T follicular helper cell (primary cell): ENCODE measurements at places on chromosomes 3 and 15.

DNA sequence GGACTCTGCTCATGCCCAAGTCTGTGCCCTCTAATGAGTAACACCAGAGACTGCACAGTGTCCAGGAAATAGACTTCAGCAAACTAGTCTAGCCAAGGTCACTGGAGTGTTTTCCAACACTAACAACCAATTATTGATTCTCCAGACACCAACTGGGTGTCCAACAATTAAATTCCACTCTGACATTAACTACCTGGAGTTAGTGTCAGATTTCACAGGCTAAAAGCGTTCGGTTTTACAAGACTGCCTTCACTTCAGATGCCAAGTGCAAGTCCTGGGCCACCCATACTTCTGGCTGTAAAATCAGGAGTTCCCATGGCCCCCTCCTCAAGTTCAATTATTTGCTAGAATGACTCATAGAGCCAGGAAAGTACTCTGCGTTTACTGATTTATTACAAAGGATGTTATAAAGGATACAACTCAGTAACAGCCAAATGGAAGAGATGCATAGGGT lies 20.8 kb upstream of the CFAP161 start:
- DNase-seq = no peak

- DNase-seq = no peak
These were observed 622.2 kb downstream of the ZPLD1 start for GRCh38 chr3:103057003-103057402.

DNA sequence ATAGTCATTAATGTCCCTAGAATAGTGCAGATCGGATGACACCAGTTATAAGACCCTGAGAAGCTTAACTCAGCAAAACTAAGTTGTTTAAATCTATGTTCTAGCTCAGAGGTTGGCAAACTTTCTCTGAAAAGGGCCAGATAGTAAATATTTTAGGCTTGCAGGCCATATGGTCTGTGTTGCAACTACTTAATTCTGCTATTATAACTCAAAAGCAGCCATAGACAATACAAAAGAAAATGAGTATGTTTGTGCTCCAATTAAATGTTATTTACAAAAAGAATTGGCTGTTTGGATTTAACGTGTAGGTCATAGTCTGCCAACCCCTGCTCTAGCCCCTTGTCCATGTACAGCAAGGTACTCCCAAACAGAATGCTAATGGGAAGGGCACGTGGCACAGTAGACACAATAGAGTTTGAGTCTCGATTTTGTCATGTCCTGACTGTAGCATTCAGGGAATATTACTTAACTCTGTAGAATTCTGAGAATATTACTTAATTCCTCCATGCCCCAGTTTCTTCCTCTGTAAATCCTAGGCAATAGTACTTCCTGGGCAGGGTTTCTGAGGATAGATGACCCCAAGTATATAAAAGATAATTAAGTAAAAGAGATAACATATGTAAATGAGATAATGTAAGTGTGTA lies 70.5 kb upstream of the ATP2C1 start:
- no peak for DNase-seq

DNA sequence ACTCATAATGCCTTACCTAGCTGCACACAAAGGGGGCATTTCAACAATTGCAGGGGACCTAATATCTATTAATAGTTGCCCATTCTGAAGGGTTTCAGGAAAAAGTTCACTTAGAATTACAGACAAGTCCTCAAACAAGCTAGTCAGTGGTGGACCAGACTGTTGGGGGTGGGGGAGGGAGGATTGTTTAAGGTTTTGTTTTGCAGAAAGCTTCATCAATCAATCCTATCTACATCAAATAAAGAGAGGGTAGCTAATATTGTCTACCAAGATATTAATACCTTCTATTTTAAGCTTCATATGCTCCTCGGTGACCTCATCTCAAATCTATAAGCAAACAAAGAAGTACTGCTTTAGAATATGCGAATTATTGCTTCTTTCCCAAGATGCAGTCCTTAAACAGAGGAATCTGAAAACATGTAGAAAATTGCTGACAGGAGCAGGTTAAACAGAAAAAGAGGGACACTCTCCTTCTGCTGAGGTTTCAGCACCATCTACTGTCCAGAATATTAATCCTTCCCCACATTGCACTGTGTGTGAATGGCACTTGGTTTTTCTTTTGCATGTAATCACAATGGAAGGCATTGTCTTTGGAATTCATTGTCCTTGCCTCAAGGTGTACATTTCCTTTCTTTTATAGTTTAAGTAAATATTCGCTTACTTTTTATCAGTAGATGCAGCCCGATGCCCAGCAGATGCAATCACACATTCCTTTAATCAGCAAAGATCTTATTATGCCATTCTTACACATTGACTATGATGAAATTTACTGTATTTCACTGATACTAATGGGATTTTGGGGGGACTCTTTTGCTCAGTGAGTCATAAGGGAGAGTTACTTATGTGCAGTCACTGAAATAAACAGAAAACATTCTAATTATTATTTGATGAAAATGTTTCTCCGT lies 94.7 kb downstream of the IL5RA start:
- no peak for DNase-seq

- DNase-seq = no peak
These were observed 1.7 kb downstream of the TM4SF4 start for GRCh38 chr3:149476225-149476624.

- DNase-seq = no peak
These were observed 9.2 kb downstream of the EIF3J start for GRCh38 chr15:44545913-44546802.

DNA sequence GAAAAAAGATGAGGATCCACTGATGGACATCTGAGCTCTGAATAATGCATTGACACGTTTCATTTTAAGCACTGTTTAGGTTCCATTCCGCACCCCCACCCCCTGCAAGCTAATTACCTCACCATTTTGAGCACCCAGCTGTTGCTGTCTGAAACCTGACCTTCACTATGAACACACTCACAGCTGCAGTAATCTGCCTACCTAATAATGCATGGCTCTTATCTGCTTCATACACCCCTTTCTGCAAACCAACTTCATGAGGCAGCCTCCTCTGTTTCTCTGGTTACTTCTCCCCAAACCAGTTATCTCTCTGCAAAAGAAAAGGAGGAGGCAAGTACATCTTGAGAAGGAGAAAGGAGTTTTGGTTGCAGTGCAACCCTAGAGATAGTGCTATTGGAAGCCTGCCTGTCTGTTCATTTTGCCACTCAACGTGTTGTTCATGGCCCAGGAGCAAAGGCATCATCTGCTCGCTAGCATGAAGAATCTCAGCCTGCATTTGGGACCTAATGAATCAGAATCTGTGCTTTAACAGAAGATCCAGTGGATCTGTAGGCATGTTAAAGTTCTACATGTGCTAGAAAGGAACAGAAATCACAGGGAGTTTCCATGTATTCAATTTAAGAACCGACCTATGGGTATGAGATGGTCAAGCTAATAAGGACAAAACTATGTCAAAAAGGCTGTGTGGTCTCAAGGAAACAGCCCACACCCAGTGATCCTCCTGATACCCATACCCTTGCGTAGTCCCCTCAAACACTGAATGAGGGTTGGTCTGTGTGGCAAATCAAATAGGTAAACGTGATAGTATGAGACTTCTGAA lies 87.2 kb downstream of the MB21D2 start:
- no peak for DNase-seq

- no peak for DNase-seq
These were observed 328.0 kb upstream of the MANF start for GRCh38 chr3:51057121-51057520.

DNA sequence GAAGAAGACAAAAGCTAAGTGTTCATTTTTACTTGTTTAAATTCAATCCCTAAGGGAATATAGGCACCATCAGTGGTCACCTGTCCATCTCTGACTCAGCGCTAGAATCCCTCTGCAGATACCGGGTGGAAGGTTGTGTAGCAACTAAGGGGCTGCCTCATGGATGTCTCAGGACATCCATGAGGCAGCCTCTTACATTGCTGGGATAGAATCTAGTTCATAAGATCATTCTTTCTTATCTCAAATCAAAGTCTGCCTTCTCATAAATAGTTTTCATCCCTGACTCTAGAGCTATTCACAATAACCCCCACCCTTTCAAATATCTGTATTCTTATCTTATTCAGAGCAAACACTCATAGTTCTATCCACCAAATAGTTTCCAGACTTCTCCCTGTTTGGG lies 38.1 kb downstream of the HSPBAP1 start:
- DNase-seq = no peak

- no peak for DNase-seq
These were observed 41.4 kb upstream of the FEZF2 start for GRCh38 chr3:62414786-62415185.

DNA sequence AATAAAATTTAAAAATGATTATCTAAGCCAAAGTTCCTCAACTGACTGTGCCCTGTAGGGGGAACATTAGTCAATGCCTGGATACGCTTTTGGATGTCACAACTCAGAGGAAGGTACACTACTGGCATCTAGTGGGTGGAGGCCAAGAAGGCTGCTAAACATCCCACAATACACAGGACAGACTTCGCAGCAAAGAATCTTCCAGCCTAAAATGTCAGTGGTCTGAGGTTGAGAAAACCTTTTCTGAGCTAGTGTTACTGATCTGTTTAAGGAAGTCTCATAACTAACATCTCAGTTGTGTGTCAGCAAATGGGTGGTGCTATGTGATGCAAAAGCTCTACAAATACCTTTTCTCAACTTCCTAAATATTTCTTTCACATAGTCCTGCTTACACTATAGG lies 20.9 kb upstream of the LDHAL6B start:
- DNase-seq = no peak

DNA sequence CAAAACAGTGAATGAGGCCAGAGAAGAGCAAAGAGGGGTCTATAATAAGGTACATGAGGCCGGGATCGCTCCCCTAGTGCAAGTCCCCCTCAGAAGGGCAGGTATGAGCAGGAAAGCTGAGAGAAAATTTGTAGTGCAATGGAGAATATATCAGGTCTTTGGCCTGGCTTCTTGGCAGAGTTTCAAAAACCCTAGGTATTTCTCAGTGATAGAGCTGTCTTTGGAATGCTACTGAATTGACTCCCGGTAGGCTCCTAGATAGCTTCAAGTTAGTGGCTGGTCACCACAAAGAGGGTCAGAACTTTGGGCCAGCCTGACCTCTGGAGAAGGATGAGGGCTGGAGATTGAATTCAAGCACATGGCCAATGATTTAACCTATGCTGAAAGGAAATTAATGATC lies 30.6 kb upstream of the OXTR start:
- no peak for DNase-seq

DNA sequence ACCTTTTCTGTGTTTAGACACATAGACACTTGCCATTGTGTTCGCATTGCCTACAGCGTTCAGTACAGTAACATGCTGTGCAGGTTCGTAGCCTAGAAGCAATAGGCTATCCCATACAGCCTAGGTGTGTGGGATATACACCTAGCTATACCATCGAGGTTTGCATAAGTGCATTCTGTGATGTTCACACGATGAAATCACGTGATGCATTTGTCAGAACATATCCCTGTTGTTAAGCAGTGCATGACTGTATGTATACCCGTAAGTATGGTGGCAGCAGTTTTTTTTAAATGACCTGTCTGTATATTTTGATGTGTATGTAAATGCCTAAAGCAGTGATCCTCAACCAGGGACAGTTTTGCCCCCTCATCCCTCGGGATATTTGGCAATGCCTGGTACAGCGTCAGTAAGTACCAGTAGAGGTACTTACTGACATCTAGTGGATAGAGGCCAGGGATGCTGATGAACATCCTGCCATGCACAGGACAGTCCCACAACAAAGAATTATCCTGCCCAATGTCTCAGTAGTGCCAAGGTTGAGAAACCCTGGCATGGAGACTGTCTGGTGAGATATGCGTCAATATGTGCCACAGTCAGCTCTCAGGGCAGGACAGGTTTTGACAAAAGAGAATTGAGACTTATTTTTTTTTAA lies 129.1 kb downstream of the HCN4 start:
- DNase-seq = no peak

GRCh38 chr3:183779896-183780465 lies 45.4 kb downstream of the MAP6D1 start:
- DNase-seq = no peak

DNA sequence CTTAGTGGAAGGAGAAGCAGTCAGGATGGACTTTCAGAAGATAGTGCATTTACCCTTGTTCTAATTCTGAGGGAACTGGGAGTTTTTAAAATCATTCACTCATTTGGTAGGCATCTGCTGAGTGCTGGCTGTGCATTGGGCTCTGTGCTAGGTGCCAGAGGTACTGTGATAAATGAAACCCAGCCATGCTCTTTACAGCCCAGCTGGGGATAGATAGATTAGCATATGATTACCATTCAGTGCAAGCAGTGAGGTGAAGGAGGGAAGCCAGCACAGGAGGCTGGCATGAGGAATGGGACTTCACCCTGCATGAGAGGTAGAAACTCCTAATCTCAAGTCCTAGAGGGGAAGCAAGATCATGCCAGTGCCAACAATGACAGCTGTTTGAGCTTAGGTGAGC lies 361.9 kb upstream of the TRIM42 start:
- no peak for DNase-seq

DNA sequence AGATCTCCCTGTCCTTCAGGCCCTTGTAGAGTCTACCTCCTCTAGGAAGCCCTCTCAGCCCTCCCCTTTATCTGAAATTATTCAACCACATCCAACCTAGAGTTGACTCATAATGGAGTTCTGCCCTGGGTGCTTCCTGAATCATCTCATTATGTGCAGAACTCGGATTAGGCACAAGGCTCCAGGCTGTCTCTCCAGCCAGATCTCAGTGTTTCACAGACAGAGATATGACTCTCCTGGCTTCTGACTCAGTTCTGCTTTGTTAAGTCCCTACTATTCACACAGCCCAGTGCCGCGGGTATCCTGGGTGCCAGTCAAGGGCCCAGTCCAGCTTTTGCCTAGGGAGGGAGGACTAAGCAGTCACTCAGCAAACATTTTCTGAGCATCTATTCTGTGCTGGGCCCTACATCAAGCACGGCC lies 9.3 kb downstream of the STRA6 start:
- DNase-seq = no peak

- no peak for DNase-seq
These were observed 278.9 kb downstream of the KLF13 start for GRCh38 chr15:31605467-31605931.

DNA sequence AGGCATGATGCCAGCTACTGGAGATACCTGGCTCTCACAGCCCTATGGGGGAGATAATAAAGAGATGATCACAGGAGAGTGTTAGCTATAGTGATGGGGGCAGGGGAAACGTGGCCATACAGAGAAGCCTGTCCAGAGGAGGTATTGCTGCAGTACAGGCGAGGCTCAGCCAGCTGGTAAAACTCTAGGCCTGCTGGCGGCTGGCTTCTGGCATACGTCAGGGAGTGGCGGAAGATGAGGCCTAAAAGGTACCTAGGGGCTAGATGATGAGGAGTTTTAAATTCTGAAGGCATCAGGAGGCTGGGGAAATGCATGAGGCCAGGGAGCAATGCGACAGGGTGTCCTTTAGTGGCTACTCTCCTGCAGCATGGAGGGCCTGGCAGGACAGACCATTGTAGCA lies 110.7 kb downstream of the EEFSEC start:
- DNase-seq = no peak

- no peak for DNase-seq
These were observed 45.5 kb downstream of the NEK11 start for GRCh38 chr3:131072099-131072559.

GRCh38 chr15:73270366-73271097 lies 98.2 kb downstream of the HCN4 start:
- DNase-seq = no peak

GRCh38 chr3:37670961-37671483 lies 190.7 kb upstream of the CTDSPL start:
- DNase-seq = no peak

- DNase-seq = no peak
These were observed 131.7 kb downstream of the ATP8B4 start for GRCh38 chr15:49987198-49987785.
